Stimulated activated CD8-positive, alpha-beta memory T cell treated with anti-CD3 and anti-CD28 coated beads, Interleukin-4, amount 100 ng/mL, for 4 hours (primary cell): ENCODE measurements at places on chromosomes 1 and 21.

DNA sequence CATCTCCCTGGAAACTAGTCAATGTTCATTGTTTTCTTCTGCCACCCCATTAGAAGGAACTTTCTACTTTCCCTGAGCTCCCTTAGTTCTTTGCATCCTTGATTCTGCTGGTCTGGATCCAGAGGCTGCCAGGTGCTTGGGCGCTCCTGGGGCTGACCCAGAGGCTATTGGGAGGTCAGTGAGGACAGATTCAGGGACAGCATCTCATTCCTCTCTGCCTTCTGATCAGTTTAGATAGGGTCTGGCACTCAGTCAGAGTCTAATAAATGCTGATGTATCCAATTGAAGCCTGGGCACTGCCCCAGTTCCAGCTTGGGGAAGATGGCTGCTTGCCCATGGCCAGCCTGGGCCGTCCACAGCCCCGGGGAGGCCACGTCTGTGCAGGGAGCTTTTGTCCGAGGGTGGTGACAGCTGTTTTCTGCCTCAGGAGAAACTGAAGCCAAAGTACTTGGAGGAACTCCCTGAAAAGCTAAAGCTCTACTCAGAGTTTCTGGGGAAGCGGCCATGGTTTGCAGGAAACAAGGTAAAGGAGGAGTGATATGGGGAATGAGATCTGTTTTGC is 2.3 kb downstream of the GSTM1 start:
- DNase-seq: no peak

DNA sequence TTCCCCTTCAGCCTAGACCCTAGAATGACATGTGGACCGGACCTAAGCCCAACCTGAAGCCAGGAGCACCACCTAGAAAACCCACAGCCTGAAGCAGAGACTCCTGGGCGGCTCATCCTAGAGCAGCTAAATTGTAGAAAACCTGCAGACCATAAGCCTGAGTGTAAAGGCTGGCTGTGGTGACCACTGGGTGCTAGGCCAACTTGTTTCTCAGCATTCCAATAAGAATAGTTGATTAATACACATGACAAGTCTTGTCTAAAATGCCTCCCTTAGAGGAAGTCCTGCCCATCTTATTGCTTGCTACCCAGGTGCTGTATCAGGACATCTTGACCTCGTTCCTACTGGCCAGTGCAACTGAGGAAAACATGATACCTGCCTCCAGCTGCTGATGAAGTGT is 23.3 kb upstream of the CASQ2 start:
- no peak for DNase-seq

- no peak for DNase-seq
These were observed 33.4 kb downstream of the PTGER3 start for GRCh38 chr1:71014178-71014579.

DNA sequence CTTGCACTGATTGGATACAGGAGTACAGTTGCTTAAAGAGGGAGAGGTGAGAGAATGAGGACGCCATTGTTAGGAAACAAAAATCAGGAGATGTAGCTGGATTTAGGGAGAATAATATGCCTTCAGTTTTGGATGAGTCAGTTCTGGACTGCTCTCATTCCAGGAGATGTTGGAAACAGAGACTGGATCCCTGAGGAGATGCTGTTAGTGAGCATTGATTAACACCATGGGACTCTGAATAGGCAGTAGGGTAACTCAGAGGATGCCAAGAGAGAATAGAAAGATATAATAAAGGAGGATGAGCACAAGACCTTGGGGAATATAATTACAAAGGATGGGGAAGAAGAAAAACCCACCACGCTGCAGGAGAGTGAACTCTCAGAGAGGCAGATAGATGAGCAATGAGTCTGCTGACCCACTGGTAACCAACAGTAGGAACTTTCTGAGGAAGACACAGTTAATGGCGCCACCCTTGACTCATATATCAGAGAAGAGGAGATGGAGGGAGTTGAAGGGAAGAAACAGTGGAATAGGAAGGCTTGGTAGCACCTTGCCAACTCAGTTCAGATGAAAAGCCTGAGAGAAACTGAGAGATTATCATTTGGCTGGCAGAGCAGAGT is 10.5 kb downstream of the KCNJ15 start:
- no peak for DNase-seq

GRCh38 chr1:66302815-66303214 is 231.1 kb upstream of the SGIP1 start:
- DNase-seq: no peak

- DNase-seq: no peak
These were observed 5.9 kb upstream of the FOXJ3 start for GRCh38 chr1:42340901-42341300.

- no peak for DNase-seq
These were observed 83.2 kb downstream of the SPSB1 start for GRCh38 chr1:9375912-9376311.

DNA sequence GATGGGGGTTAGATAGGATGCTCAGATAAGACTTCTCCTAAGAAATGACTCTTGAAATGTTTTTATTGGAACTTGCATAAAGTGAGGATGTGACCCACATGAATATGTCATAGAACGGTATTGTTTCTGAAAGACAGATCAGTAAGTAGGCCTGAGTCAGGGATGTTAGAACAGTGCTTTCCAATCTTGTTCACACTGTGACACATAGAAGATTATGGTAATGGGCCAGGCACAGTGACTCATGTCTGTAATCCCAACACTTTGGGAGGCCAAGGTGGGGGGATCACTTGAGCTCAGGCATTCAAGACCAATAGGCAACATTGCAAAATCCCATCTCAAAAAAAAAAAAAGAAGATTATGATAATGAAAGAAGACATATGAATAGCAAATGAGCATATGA is 32.9 kb downstream of the FMO4 start:
- DNase-seq: no peak

GRCh38 chr21:39874206-39874605 is 7.0 kb downstream of the PCP4 start:
- DNase-seq: no peak

GRCh38 chr21:44907966-44908895 is 12.5 kb downstream of the ITGB2 start:
- no peak for DNase-seq

DNA sequence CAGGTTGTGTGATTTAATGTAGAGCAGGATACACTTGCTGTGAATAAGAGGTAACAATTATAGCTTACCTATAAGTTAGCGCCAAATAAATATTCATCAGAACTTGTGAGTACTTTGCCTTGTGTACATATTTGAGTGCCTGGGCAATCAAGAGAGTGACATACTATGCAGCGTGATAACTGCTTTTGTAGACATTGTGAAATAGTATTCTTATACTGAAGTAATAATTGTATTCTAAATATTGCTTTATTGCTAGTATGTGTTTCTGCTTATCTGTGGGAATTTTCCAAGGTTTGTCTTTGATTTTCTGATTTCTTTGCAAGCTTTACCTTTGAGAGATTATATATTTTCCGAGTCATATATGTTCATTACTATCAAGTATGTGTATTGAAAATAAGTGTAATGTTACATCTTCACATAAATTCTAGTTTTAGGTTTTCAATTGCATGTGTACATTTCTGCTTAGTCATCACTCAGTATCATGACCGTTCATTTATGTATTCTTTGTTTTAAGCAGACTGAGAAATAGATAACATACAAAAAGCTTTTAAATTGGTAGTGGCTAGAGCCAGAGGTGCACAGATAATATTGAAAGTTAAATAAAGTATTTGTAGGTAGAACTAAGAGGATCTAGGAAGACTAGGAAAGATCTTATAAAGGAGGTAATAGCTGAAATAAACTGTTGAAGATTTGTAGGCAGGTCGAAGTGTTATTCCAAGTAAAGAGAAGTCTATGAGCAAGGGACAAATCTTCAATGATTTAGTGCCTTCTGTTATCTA is 19.5 kb downstream of the USP25 start:
- no peak for DNase-seq

DNA sequence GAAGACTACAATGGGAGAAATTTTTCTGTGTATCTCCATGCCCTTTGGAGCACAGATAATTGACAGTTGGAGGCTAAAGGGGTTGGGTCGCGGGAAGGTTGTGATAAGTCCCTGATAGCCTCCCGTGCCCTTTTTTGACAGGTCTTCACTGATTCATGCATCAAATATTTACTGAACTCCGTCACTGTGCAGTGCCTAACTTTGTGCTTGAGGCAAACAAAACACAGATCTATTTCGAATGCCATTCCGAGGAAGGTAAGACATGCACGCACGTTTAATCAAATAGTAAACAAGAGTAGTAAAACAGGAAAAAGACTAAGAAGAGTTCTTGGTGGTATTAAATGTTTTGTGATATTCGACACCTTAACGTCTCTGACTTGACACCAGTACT is 494 bp upstream of the PIP5K1A start:
- DNase-seq: no peak
